ENCODE measurements at places on chromosomes 11 and 22.

- DNase-seq = no peak
Observed at GRCh38 chr11:34667810-34668582, 47.1 kb downstream of the EHF start.

DNA sequence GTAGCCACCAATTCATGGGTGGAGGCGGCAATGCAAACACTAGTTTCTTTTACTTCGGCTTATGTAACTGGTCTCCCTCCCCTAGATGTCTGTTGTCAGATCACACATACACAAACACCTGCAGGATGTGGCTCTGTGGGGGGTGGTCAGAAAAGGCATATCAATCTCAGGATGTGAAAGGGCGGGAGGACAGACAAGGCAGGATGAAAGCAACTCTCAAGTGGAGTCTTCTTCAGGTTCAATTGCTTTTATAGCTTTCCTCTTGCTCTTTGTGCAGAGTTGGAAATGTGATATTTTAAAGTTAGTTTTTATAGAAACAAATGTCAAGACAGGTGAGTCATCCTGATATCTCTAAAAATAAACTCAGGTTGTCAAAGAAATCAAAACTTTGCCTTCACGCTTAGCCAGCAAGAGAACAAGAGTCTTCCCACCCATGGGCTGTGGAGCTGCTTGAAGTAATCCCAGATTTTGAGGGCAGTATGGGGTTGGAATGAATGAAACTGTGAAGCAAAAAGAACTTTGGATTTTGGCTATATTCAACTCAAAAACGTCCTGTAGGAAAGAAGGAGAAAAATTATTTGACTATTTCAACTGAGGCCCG, 423.4 kb downstream of the GUCY1A2 start:
- DNase-seq = no peak

GRCh38 chr11:2766166-2766565, 66.4 kb upstream of the KCNQ1OT1 start:
- DNase-seq = no peak

- no peak for DNase-seq
Observed at GRCh38 chr11:2778630-2779498, 79.1 kb upstream of the KCNQ1OT1 start.

- DNase-seq = no peak
Observed at GRCh38 chr22:49444781-49445180, 382.9 kb downstream of the BRD1 start.

GRCh38 chr22:37121887-37122591, 12.5 kb upstream of the TMPRSS6 start:
- DNase-seq = peak; percentile 80

GRCh38 chr22:33821290-33821689, 99.0 kb downstream of the LARGE1 start:
- no peak for DNase-seq

GRCh38 chr11:124801014-124801413, 808 bp upstream of the MSANTD2 start:
- no peak for DNase-seq

DNA sequence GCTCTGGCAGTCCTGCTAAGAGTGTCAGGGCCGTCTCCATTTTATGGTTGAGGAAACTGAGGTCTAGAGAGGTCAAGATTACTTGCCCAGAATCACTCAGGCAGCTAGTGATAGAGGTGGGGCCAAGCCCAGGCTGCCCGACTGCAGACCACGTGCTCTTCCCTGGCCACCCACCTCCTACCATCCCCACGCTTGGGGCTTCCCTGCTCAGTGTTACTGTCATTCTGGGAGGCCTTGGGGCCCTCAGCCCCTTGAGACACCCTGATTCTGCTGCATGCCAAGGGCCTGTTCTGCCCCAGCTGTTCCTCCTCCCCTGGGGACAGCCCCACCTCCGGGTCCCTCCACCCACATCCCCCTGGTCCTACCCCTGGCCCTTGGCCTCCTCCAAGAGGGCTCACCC, 17.2 kb upstream of the TAB1 start:
- DNase-seq = no peak

DNA sequence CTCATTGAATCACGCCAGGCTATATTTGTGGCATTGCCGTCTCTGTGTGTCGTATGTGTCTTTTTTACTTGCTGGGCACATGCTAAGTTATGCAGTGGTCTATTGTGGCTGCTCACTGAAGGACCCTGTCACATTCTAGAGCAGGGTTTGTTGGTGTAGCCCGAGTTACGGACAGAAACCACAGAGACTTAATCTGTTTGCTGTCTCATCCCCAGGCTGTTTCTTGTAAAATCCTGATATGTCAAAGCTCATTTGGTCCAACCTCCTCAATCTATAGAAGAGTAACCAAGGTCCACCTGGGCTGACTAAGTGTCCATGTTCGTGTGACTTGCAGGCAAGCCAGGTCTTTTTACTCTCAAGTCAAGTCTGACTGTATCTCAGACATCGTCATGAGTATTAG, 5.0 kb downstream of the DPF2 start:
- DNase-seq = no peak

- no peak for DNase-seq
Observed at GRCh38 chr11:58028687-58029411, 1.9 kb upstream of the OR6Q1 start.

- no peak for DNase-seq
Observed at GRCh38 chr11:110903830-110904229, 191.6 kb upstream of the ARHGAP20 start.

DNA sequence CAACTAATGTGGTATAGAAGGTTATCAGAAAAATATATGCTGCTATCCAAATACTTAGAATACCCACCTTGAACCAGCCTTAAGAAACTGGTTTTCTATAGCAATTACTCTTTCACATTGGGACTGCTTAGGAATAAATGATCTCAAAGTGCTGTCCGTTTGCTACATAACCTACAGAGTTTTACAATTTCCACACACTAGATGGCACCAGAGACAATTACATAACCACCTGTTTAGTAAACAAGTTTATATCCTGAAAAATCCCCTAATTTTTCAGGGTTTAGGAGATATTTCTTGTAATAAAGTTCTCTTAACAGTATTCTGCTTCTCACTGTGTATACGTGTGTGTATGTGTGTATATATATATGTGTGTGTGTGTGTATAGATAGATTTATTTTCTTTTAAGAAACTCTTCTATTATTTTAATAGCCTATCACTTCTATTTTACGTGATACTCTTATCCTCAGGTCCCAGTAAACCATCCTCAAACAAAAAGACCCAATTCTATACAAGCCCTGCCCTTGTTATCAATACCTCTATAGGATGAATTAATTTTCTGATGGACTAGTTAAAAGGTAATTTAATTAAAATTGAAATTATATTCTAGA, 6.7 kb upstream of the OR5I1 start:
- no peak for DNase-seq

- no peak for DNase-seq
Observed at GRCh38 chr11:11555208-11555607, 66.6 kb downstream of the GALNT18 start.

DNA sequence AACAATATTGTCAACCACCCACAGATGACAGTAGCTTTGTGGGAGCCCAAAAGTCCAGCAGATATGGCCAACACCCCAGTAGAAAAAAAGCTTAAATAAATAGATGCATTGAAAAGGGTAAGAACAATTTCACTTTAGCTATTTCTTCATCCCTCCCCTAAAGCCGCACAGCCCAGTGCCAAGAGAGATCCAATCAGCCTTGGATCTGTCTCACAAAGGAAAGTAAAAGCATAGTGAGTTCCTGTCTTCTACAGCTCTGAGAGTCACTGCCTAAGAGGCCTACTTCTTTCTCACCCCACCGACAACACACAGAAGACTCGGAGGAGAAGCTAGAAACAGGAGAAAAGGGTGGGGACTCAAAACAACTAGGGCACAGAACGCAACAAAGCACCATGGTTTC, 196.4 kb downstream of the SBF2 start:
- DNase-seq = no peak

- no peak for DNase-seq
Observed at GRCh38 chr11:96101146-96101545, 177.2 kb upstream of the MTMR2 start.

GRCh38 chr11:133149698-133150097, 382.6 kb downstream of the OPCML start:
- DNase-seq = no peak

GRCh38 chr11:95318498-95318897, 87.5 kb upstream of the SESN3 start:
- DNase-seq = no peak

- DNase-seq = no peak
Observed at GRCh38 chr22:40190501-40190900, 12.8 kb downstream of the TNRC6B start.

DNA sequence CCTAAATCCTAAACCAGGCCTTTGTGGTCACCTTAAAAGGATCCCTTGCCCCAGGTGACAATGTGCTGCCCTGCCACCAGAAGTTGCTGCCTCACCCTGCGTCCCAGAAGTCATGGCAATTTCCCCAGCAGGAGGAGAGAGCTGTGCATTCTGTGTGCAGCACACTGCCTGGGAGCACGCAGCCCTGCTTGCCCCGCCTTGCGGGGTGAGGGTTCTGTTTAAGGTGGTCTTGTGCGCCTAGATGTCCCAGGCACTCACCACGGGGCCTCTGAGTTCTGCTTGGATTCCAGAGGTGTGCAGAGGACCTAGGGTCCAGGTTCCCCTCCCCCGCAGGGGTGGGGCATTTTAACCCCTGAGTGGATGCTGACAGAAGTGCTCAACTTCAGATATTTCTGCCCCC, 95.0 kb downstream of the GRAMD1B start:
- DNase-seq = no peak

DNA sequence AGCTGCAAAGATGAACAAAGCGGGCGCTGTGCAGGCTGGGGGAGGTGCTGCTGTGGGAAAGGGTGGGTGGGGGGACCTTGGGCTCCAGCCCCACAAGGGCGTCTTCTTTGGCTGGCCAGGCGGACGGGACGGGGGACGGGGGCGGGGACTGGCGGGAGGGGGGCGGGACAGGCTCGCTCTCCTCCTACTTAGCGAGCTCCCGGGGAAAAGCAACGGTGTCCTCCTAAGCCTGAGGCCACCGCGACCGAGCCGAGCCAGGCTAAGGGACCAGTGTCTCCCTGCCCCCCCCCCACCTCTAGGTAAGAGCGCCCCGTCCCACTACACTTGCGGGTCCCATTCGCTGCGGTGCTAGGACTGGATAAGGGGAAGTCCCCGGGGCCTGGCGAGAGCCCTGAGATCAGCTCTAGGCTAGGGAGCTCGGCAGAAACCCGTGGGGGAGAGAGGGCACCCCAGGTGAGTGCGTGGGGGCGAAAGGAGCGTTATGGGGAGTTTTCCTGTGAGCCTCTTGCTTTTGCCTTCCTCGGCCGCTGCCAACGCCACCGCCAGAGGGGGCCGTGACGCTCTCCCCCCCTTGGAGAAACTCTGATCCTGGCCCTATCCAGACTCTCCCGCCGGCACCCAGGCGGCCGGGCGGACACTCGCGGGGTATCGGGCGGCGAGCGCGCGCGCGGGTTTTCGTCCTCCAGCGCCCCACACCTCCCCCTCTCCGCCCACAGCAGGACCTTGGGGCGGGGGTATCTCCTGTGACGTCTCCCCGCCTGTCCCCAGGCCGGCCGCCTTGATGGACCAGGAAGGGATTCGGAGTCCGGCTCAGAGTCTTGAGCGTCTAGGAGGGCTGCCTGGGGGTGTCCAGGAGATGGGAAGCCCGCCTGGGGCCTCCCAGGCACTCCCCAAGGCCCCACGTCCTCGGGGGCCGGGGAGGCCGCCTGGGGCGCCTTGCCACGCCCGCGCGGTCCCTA, at the start of gene PHLDB1:
Gene PHLDB1, plus strand, starts transcription at position 215 of the 959 bp plus-strand sequence. CDS start 6,222 bp downstream, outside the sequence.
- DNase-seq = no peak

DNA sequence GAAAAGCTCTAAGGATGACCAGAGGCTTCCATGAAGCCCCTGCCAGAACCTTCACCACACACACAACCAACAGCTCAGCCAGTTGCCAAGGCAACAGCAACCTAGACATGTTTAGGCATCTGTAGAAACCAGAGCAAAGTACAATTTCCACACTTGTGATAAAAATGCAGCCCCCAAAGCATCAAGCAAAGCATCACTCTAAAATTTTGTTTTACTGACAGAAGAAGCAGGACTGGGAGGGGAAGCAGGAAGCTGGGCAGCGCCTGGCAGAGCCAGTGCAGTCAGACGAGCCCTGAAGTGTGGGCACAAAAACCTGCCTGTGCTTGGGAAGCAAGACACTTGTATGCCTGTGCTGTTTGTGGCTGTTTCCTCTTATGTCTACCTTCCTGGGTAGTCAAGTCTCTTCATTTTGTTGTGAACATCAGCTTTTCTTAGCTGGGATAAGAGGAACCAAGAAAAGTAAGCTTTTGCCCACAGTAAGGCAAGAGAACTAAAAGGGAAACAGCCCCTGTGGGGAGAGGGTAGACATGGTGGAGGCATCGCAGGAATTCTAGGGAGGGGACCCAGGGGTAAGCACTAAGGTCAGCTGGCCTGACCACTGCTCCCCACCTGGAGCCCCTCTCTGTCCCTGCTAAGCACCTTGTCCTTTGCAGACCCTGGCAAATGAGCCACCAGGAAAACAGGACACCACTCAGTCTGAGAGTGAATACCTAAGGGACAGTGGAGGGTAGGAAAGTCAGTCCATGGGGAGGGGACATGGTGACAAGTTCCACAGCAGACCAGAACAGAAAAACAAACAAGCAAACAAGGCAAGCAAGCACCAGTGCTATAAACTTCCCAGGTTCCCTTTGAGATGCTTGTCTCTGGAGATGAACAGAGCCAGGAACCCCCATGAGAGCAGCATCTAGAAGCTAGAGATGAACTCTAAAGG, 13.4 kb downstream of the PACSIN2 start:
- no peak for DNase-seq

DNA sequence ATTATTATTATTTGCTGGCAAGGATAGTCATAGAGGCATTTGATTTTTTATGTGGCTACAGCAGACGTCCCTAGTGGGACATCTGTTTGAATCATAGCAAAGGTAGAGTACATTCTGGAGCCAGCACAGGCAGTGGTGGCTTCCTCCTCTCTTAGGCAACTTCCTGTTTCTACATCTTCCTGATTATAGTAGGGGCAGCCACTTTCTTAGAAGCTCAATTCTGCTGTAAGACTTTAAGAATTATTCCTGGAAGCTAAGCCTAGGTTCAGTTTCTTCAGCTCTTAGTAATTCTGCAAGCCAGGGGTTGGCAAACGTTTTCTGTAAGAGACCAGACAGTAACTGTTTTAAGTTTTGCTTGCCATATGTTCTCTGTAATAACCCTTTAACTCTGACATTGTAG, 129.3 kb upstream of the TENM4 start:
- no peak for DNase-seq

DNA sequence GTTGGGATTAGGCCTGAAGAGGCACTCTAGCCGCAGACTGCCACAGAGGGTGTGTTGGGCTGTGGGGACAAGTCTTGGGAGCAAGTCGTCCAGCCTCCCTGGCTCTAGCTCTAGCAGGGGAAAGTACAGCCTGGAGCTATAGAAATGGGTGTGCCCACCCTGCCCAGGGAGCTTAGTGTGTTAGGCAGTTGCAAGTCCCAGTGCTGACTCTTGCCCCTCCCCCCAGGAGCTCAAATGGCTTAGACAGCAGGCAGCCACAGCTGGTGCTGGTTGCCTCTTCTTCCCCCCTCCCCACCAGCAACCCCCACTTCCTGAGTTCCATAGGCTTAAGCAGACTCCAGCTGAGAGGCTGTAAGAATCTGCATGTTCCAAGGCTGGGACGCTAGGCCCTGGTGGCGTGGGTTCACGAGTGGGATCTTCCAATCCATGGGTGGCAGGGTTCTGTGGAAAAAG, 61.2 kb downstream of the GUCY1A2 start:
- DNase-seq = no peak

All from stimulated activated CD8-positive, alpha-beta memory T cell treated with anti-CD3 and anti-CD28 coated beads, Interleukin-15, amount 100 ng/mL, for 1 hour (primary cell).